ENCODE measurements at places on chromosomes 1 and 21.

GRCh38 chr1:98991127-98992012 lies 13.3 kb downstream of the PLPPR5 start:
- DNase-seq: no peak

DNA sequence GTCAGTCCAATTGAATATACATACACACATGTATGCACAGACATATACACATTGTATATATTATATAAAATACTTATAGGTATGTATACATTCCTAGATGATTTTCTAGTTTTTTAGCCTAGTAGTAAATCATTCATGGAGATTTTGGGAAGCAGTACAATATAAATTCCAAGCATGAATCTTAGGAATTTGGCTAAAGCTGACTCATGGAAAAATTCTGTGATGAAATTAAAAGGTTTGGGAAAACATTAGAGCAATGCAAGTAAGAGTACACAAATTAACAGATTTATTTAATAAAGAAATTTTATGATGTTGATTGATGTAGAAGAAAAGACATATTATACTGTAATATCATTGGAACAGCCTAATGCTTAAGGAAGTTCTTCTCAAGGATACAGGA lies 43.7 kb upstream of the PTGFR start:
- no peak for DNase-seq

DNA sequence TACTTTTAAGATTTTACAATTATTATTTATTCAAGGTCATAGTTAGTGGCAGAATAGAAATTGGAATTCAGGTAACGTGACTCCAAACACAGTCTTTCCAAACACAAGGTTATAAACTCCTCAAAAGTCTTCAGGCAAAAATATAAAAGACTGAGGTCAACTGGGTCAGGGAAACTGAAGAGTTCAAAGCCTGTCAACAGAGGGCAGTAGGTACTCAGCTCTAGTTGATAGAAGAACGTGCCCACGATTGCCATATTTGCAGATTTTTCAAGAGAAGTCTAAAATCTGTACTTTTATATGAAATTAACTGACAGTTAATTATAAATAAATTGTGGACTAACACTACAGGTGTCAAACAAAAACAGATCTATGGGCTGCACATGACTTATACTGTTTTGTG lies 135.0 kb downstream of the LHX4 start:
- DNase-seq: no peak

- DNase-seq: no peak
Observed at GRCh38 chr1:24526940-24527542, 24.4 kb downstream of the RCAN3 start.

DNA sequence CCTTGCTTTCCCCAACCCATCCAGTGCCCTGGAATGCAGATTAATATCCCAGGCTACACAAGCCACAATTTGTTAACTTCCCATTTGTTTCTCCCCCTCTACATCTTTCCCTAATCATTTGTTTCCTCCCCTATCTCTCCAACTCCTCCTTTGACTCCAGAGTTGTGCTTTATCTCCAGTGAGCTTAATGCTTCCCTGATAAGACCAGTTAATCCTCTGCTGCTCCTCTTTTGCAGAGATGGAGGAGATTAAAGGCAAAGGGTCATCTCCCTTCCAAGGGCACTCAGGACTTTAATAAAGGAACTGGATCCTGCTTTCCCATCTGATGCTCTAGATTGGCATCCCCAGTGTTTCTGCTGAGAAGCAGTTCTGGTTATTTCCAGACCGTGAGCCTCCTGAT lies 7.1 kb downstream of the FAM78B start:
- DNase-seq: no peak

DNA sequence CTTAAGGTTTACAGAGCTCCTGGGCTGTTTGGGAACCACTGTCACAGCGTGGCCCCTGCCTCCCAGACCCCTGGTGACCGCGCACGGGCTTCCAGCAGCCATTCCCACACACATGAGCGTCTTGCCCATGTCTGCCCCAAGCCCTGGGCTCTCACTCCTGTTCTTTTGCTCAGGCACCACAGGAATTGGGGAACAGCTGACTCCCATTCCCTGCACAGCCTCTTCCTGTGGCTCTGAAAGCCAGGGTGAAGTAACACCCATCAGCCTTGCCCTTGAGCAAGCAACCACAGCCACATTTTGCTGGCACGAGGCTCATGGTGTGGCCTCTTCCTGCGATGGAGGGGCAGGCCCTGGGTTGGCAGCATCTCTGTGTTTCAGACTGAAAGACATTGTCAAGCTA lies 14.3 kb upstream of the GPR157 start:
- DNase-seq: no peak

GRCh38 chr1:111739925-111740765 lies 950 bp upstream of the INKA2 start:
- DNase-seq: no peak

- no peak for DNase-seq
Observed at GRCh38 chr1:70204600-70204999, 779 bp downstream of the LRRC40 start.

DNA sequence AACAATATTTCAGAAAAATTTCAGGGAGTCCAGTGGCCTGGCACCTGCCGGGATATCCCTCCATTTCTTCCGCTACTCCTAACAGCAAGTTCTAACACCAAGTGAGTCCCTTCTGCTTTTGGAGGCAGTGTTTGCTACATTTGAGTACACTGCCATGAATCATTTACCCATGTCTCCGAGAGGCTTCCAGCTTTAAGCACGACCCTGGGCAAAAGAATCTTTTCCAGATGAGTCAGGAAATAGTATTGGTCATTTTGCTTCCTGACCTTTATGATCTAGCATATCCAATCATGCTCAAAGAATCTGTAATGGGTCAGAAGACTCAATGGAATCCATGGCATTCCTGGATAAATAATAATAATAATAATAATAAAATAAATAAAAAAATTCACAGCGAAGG lies 60.7 kb upstream of the FMN2 start:
- DNase-seq: no peak

GRCh38 chr1:18021242-18021641 lies 86.4 kb upstream of the IGSF21 start:
- no peak for DNase-seq

DNA sequence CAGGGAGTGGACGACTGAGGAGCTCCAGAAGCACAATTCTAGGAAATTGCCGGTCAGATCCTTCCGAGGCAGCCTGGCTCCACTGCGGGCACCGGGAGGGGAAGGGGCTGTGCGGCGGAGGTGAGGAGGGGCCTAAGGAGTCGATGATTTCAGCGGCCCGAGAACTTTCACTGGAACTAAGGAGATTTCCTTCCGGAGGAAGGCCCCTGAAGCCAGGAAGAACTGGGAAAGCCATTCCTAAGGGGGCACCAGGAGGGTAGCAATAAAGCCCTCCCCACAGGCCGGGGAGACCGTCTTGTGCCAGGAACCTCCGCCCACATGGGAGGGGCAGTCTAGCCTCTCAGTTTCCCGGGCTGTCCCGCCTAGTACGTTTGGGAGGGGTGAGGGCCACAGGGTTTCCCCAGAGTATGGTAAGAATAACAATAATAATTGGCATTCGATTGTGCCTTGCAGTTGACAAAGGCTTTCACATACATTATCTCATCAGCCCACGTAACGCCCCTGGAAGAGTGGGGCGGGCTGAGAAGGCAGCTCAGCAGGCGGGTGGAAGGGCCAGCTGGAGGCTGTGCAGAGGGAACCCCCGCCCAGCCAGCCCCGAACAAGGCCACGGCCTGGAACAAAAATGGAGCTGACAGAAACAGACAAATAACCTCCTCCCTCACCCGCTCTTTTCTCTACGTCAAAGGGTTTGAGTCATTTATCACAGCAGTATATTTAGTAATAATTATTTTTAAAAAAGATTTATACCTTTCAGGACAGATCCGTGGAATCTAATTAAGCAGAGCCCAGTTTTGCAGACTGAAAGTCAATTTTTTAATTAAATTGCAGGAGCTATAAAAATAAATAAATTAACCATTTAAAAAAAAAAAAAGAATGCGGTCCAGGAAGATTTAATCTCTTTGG lies 19.8 kb downstream of the NPR1 start:
- DNase-seq: no peak

DNA sequence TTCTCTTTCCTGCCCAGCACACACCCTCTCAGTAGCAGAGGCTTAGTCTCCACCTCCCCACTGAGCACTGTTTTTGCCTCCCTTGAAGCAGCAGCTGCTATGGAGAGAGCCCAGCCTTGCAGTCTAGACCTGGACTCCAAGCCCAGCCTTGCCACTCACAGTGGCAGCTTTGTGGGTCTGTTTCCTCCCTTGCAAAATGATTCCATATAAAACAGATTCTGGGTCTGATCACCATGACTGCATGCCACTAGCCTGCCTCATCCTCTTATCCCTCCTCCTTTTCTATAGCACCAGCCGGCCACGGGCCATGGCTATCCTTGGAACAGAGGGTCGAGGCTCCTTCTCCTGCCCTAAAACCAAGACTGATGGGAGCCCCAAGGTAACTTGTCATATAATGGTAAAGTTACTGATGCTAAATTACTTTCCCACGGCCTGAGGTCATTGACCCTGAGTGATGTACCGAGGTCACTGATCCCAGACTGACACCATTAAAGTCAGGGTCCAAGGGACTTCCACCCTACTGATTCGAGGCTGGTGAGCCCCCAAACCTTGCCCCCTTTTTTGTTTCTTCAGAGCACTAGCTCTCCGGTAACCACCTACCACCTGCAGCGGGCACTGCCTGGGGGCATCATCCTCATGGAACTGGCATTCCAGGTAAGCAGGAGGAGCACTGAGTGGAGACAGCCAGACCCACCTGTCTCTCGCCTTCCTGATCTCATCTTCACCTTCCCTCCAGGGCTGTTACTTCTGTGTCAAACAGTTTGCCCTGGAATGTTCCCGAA lies 7.9 kb downstream of the HYI start:
- no peak for DNase-seq

DNA sequence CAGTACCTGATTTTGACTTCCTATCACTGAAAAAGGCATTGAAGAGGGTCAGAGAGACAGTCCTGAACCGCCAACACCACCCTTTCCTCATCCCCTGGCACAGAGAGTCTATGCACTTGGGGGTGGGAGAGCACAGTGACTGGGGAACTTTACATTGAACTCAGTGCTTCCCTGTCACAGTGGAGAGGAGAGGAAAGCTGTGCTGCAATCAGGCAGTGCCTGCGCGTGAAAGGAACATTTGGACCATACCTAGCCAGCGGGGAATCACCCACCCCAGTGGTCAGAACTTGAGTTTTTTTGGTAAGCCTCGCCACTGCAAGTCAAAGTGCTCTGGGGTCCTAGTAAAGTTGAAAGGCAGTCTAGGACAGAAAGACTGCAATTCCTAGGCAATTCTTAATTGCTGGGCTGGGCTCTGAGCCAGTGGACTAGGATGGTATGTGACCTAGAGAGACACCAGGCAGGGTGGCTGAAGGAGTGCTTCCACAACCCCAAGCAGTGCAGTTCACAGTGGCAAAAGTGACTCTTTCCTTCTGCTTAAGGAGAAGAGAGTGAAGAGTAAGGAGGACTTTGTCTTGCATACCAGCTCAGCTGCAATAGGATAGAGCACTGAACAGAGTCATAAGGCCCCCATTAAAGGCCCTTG lies 9.4 kb upstream of the HENMT1 start:
- no peak for DNase-seq

DNA sequence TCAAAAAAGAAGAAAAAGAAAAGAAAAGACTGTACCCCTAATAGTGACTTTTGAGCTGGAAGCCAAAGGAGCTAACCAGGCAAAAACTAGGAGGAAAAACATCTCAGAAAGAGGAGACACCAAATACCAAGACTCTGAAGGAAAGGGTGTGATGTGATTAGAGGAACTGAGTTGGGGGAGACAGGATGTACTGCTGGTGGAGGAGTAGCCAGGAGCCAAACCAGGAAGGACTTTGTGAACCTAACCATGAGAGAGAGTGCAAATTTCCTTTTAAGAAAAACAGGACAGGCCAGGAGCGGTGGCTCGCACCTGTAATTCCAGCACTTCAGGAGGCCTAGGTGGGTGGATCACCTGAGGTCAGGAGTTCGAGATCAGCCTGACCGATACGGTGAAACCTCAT lies 4.1 kb upstream of the RBP7 start:
- DNase-seq: no peak

DNA sequence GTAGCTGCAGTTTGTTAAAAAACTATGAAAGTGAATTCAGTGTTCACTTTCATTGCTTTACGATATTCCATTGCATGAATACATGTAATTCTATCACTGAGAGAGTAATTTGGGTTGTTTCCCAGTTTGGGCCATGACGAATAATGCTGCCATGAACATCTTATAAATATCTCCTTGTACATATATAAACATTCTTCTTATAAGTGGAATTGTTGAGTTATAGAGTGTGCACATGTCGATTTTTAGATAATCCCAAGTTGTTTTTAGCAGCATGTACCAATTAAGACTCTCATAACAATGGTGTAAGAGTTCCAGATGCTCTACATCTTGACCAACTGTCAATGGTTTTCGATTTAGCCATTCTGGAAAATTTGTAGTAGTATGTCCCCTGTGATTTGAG lies 40.9 kb downstream of the ALG6 start:
- DNase-seq: no peak

- no peak for DNase-seq
Observed at GRCh38 chr1:16342331-16343062, 9.8 kb downstream of the FBXO42 start.

GRCh38 chr1:171265686-171266085 lies 17.4 kb downstream of the FMO1 start:
- no peak for DNase-seq

- DNase-seq: no peak
Observed at GRCh38 chr1:59570524-59570923, 244.2 kb upstream of the HOOK1 start.

- DNase-seq: no peak
Observed at GRCh38 chr1:21552715-21553114, 43.5 kb downstream of the ALPL start.

DNA sequence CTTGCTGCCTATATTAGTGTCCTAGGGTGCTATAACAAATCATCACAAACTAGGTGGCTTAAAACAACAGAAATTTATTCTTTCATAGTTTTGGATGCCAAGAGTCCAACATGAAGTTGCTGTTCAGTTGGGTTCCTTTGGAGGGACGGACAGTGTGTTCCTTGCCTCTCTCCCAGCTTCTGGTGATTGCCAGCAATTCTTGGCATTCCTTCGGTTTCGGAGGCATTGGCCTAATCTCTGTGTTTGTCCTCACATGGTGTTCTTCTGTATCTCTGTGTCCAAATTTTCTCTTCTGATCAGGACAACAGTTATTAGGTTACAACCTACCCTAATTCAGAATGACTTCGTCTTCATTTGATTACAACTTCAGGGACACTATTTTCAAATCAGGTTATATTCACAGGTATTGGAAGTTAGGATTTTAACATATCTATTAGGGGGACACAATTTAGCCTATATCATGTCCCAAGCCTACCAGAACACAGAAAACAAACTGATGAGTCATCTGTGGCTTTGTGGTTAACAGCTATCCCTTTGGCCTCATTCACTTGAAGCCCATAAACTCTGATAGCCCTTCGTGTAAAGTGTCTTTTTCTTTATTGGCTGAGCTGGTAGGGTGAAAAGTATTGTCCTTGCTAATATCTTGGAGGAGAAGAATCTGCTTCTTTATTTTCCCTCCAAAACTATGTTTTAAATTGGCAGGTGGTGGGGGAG lies 83.2 kb upstream of the PAPPA2 start:
- no peak for DNase-seq

DNA sequence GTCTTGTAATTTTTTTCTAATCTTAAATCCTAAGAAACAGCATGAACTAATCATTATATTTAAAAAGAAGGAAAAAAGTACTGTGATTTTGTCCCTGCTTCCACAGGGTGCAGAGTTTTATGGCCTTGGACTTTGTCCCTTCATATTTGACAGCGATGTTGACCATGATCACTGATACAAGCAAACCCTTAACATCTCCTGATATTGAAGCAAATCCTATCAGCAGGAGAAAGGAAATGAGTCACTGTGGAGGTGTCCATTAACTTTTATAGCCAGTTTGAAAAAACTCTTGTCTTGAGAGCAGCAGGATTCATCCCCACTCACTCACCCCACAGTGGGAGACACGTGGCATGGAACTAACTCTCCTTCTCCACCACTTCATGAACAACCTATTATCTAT lies 5.1 kb upstream of the REG4 start:
- no peak for DNase-seq
